ENCODE measurements at places on chromosomes 2 and 18. TPM values are rescaled to one million over a fixed set of nuclear protein-coding genes. Genes with fewer than 3 reads are reported as not detected.

DNA sequence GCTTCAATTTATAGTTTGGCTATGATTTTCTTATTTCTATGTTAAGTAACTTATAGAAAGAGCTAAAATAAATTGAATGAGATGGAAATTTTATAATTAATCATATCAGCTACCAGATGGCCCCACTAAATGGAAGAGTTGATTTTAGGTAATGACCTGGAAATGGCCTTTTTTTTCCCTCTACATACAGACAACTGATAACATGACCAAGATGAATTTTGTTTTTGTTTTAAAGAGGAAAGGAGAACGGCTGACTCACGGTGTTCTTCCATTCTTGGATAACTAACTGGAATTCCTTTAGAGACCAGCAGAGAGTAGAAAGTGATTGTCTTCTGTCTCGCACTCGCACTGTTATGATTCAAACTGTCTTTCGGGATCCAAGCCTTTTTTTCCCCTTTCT lies 91.0 kb downstream of the TMEM185B start:
- no peak for DNase-seq

GRCh38 chr2:99153921-99154604 lies 679 bp downstream of the TSGA10 start:
- DNase-seq: peak; percentile 22

- DNase-seq: no peak
Observed at GRCh38 chr2:37997629-37998028, 72.5 kb downstream of the RMDN2 start.

- DNase-seq: no peak
Observed at GRCh38 chr2:195118276-195118675, 538.8 kb upstream of the SLC39A10 start.

DNA sequence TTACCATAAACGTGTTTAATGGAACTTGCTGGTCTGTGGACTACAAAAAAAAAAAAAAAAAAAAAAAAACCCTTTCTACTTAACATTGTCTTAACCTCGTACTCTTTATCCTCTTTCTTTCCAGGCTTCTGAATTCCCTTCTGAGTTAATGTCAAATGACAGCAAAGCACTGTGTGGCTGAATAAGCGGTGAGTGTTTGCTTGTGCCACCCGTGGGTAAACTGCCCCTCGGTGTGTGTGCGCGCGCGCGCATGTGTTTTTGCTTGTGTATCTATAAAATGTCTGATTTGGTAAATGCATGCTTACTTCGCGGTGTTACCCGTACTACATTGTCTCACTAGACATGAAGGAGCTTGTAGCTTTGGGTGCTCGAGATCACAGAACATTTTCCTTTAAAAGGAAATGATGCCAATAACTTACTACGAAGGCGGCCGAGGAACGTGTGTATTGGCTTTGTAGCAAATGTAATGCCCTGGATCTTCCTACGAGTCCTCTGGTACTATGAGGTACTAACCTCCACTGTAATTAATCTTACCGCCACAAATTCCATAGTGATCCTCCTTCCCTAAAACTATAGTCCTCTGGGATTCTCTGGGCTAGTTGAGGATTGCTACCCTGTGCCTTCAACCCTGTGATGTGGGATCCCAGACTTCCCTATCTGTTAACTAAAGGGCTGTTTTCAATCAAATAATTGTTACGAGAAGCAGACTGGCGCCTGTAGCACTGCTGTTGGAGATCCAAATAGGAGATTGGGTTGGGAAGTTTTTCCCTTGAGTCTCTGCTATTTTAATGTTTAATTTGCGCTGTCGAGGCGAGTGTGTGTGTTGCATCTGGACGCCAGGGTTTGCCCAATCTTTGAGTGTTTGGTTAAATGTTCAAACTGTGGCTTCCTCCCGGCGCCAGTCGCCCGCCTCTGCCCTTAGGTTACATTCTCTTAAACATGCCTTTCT lies 1.1 kb downstream of the ID2 start:
- peak; percentile 48 for DNase-seq

- DNase-seq: no peak
Observed at GRCh38 chr2:120771781-120772208, 36.1 kb downstream of the GLI2 start.

- no peak for DNase-seq
Observed at GRCh38 chr2:14633061-14633460, 544 bp downstream of the LRATD1 start.

DNA sequence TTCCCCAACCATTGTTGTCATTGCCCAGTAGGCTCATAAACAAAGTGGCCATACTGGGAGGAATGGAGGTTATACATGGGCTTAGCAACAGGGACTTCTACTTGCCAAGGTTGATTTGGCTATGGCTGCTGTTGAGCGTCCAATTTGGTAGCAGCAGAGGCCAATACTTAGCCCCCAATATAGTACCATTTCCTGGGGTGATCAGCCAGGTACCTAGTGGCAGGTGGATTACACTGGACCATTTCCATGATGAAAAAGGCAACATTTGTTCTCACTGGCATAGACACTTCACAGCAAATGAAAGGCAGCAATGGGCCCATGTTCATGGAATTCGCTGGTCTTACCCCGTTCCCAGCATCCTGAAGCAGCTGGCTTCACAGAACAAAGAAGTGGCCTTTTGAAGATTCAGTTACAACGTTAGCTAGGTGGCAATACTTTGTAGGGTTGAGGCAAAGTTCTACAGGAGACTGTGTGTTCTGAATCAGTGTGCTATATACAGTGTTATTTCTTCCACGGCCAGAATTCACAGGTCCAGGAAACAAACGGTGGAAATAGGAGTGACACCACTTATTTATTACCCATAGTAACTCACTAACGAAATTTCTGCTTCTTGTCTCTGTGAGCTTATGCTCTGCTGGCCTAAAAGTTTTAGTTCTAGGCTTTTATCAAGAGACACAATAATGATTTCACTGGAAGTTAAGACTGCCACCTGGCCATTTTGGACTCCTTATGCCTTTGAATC lies 37.5 kb downstream of the FBXO11 start:
- DNase-seq: no peak

GRCh38 chr2:181894381-181894780 lies 2.9 kb downstream of the ITPRID2 start:
- DNase-seq: no peak

DNA sequence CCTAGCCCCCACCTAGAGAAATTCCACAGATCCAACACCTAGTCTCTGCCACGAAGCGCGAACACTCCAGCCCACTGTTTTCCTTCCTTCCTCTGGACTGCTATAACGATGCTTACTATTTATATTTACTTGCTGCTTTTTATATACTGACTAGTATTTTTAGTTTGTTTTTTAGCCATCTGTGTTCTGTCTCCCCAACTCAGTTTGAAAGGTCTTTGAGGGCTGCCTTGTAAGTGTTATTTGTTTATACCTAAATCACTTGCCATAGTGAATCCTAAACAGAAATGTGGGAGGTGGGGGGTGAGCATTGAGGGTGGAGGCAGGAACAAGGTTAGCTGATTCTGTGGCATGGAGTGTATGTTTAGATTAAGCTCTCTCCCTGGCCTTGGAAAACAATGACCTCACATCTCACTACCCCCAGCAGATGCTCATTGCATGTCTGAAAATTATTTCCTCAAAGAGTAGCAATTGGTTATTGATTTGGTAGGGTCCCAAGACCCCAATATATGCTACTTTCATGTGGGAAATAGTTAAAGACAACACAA lies 1.1 kb upstream of the NCKAP5 start:
- DNase-seq: no peak

DNA sequence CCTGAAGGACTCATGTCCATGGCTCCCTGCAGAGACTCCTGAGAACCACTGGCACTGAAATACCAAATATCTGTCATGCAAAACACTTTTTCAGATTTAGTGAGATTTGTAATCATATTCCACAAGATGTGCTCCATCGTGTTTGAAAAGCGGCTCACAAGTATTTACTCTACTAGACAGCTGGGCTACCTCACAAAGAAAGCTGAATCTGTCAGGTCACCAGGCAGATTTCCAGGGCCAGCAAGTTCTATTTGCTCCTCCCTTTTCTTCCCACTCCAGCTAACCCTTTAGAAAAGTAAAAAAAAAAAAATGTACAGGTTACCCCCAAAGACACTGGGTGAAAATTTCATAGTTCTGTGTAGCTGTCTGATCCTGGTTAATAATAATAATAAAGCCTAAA lies 22.9 kb downstream of the WIPF1 start:
- DNase-seq: no peak

- DNase-seq: no peak
Observed at GRCh38 chr18:74929110-74929509, 279.8 kb downstream of the PTGR3 start.

The CD8A gene
- total RNA-seq: 0.12 TPM

The NEURL3 gene
- total RNA-seq: not detected

The SLC5A7 gene
- not detected for total RNA-seq

The SLC16A14 gene
- 28.4 TPM for total RNA-seq

The OLA1 gene
- total RNA-seq: 152 TPM

The TM4SF20 gene
- total RNA-seq: 0.99 TPM

Measured in NCI-H460 (cell line).